Effector CD8-positive, alpha-beta T cell (primary cell): ENCODE measurements at places on chromosomes 5 and 9.
A peak's percentile ranks its signal among the peaks of the same experiment; 100 is the strongest.

- no peak for DNase-seq
These were observed 2.5 kb downstream of the IL11RA start for GRCh38 chr9:34654323-34655051.

DNA sequence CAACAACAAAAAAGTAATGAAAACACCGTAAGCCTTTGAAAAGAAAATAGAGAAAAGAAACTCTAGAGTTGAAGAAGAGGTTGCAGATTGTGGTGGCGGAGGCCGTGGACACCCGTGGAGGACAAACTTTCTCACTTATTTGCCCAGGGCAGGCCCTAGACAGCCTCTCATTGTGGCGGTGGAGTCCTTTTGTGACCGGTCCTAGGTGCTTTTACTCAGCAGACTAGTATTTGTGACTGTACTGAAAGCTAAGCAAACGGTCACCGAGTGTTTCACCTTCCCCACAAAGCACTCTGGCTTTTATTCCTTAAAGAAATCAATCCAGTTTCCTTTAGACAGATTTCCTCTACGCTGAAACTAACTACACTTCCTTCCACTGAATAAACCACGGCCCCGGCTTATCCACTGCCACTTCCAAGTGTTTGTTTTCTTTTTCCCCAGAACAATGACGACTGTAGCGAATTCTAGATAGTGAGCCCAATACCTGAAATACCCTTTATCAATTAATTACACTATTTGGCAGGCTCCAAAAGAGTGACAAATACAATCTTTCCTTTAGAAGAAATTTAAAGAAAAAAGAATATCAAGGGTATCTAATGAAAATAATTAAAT, 210.2 kb upstream of the TARS1 start:
- no peak for DNase-seq

DNA sequence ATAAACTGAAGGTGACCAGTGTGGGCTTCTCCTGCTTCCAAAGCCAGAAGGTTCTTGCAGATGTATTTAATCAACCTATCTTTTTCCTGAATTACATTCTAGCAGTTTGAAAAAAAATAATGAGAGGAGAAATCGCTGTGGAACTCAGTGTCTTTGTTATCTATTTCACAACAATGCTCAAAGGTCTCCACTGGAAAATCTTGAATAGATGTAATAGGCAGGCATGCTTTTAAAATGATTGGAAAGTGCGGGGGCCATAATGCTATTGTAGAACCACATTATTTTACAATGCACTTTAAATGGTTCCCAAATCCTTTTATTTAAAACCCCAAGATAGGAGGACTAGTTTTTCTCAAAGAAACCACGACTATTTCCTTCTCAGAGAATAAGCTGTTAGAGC, 23.3 kb downstream of the ENC1 start:
- no peak for DNase-seq

DNA sequence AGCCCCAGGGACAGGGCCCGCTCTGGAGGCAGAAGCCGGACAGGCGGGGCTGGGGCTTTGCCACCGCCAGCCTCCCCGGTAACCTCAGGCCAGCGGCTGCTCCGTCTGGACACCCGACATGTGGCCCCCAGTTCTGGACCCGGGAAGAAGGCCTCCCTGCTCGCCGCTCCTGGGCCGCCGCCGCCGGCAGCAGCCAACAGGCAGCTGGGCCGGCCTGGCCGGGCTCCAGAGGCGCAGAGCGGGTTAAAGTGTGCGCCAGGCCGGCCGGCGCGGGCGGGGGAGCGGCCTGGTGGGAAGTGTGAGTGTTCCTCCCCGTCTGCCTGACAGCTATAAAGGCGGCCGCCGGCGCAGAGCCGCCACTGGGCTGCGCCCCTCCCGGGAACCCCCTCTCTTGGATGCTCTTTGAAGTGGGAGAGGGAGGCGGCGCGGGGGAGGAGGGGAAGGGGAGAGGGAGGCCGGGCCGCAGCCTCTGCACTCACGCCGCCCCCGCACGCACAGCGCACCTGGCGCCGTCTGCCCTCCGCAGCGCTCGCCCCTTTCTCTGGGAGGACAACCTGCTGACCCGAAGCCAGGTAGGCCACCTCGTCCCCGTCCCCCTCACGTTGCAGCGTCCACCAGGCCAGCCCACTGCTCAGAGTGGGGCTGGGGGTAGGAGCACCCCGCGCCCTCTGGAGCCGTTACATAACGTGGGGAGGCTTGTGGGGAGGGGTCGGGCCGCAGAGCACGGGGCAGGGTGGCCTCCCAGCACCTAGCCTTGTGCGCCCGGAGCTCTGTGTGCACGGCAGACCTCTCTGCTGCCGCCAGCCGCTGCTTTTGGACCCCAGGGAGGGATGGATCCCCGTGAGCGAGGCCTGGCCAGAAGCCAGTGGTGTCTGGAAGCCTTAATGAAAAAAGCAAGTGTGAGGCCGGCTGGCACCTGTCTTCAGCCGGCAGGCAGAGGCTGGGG, at the start of gene ADAMTSL2:
Gene ADAMTSL2, plus strand, starts transcription at position 359 of the 946 bp plus-strand sequence. CDS start 2,009 bp downstream, outside the sequence.
- peak; percentile 60 for DNase-seq

DNA sequence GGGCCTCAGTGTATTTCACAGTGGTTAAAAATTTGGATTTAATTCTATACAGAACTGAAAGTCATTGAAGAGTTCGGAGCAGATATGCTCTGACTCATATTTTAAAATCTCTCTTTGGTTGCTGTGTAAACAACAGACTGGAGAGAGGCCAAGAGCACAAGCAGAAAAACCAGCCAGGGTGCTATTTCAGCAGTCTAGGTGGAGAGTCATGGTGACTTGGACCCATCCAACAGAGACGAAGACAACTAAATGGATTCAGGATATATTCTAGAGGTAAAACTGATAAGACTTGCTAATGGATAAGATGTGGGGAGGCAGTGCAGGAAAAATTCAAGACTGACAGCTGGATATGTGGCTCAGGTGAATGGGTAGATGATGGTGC, 168.9 kb downstream of the MAPKAP1 start:
- no peak for DNase-seq

GRCh38 chr9:117273612-117274011, 141.2 kb downstream of the ASTN2 start:
- DNase-seq, result no peak

GRCh38 chr9:69470186-69470977, 145.4 kb downstream of the ENTREP1 start:
- no peak for DNase-seq

DNA sequence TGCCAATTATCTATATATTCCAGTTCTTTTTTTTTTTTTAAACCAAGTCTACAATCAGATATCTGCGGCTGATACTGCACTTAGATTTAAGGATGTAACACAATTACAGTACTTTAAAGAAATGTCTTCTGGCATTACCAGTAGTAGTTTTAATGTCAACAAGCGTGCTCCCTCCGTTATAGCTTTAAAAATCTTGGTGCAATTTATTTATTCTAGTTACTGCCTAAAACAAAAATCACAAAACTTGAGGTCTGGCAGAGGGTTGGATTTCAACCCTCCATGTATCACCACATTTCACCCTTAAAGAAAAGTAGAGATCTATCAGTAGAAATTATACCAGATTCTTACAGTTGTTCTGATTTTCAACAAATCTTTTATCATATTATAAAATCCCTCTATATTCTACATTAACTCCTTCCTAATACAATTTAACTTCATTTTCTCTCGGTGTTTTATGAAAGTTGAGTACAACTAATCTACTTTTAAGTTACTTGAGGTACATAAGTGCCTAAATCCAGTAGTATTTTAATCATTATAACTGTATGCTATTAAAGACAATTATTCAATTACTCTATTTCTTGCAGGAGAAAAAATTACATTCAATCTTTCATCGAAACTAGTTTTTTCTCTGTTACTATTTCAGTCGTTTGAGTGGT, 2.0 kb upstream of the RICTOR start:
- no peak for DNase-seq

- DNase-seq, result no peak
These were observed 18.7 kb upstream of the NRARP start for GRCh38 chr9:137320555-137321384.

GRCh38 chr9:111744363-111744762, 50.4 kb downstream of the SHOC1 start:
- no peak for DNase-seq

- DNase-seq, result no peak
These were observed 4.9 kb downstream of the SLC34A3 start for GRCh38 chr9:137235424-137236237.

DNA sequence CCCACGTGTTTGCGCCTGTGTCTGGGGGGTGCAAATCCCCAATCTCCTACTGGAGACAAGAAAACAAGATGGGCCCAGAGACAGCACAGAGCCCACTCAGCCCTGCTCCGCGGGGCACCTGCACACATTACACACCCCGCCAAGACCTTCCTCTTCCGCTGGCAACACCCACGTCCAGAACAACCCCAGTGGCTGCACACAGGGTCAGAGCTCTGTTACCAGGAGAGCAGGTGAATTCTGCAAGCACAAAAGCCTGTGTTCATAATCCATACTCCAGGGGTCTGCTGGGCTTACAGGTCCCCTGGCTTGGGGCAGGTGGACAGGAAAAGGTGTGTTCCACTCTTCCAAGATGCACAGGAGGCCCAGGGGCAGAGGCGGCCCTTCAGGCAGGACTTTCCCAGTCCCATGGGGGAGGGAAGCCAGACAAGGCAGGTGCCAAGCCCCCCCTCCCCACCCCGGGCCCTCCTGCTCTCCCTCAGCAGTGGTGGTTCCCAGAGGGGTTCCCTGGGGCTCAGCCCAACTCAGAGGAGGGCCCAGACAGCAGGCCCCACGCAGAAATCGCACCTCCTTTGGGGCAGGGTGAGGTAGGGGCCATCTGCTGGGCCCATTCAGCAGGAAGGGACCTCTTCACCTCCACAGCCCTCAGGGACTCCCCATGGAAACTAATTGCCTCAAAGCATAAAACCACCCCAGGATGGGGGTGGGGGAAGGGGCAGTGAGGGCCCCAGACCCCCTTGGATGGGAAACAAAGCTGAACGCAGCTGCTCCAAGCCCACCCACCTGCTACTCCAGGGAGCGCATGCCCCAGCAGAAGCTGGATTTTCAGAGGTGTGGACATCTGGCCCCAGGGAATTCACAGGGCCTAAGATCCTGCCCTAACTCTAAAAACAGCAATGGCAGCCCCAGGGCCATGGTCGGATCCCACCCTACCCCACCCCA, 105.3 kb downstream of the VAV2 start:
- no peak for DNase-seq

DNA sequence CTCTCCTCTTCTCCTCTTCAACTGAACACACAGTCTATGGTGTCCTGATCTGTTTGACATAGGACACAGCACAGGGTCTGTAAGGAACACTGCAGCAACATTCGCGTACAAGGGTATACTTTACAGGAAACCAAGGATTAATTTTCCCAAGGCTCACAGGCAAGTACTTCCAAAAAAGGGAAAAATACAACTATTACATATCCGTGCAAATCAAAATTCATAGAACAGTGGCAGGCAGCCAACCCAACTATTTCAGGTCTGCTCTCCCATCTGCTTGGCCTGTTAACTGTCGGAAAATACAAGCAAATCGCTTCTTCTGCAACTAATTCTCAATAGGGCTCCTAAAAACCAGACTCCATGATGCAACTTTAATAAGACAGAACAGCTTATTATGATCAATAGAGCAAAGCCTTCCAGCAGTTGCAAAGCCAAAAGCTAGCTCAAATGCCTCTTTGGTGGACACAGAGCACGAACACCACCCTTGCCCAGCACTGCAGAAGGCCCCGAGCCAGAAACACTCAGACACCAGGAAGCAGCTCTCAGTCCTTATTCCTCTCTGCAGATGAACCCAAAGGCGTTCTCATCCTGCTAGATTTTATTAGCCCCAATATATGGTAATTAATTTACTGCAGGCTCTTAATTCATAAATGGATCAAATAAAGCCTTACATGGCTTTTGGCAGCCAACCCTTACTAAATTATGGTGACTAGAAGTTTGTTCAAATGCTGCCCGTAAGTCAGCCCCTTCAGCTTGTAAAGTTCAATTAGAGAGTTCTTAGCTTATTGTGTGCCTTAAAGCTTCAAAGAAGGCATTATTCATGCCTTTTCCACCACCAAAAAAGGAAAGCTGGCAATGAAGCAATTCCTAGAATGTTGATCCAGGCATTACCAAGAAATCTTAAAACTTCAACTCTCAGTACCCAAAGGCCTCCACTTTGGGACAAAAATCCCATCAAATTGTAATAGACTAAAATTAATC, 68.8 kb downstream of the ZNF608 start:
- no peak for DNase-seq

GRCh38 chr5:129906177-129906887, 2.1 kb downstream of the CHSY3 start:
- no peak for DNase-seq

GRCh38 chr5:37568893-37569292, 189.8 kb downstream of the WDR70 start:
- no peak for DNase-seq

GRCh38 chr5:173392172-173392571, 64.0 kb upstream of the STC2 start:
- no peak for DNase-seq

DNA sequence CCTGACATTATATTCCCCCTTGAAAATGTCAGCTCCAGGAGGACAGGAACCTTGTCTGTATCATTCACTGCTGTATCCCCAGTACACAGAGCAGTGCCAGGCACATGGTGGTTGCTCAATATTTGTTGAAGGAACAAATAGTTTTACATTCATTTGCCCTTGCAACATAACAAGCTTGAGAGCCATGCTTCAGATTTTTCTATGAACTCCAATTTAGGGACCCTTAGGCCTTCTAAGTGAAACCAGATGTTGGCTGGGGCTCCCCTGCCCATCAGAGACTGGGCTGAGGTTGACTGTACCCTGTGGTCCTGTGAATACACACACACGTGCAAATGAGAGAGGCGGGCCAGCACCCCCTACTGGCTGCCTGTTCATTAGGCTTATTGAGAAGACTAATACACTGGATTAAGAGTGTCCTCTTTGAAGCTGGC, 214.9 kb upstream of the WWC1 start:
- DNase-seq, result no peak

- DNase-seq, result no peak
These were observed 26.2 kb downstream of the ENTREP1 start for GRCh38 chr9:69351227-69351626.

DNA sequence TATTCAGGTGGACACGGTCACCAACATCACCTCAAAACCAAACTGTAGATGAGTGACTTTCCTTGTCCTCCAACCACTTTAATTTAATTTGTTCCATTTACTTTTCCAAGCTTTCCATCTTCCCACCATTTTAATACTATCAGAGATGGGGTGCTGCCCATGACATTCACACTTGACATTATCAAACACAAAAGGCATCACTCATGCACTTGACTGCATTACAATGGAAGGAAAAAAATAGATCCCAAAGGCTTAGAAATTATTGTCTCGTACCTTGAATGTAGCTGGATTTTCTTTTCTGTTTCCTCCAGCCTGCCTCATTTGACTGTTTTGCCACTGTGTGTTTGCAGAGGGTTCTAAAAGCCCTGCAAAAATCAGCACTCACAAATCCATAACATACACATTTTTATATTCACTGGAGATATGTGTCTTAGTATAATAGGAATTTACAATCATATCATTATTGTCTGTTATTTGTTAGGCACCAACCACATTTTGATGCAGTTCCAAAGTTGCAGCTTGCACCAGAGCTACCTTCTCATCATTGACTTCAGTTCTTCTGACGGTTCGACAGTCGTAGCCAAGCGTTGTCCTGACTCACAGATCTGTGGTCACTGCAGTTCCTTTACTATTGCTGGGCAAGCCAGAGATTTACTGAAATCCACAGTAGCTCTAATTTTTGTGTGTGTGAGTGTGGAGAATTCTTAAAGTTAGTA, 712.3 kb upstream of the WWC1 start:
- DNase-seq, result no peak

- DNase-seq, result no peak
These were observed 2.0 kb downstream of the SEMA6A start for GRCh38 chr5:116572350-116573278.
